ENCODE measurements at places on chromosomes 12 and 14. TPM values are rescaled to one million over a fixed set of nuclear protein-coding genes. Genes with fewer than 3 reads are reported as not detected.

GRCh38 chr12:120639771-120640721, at the start of gene CABP1:
CABP1 (plus strand) TSS chr12:120640626; CDS start chr12:120640686, 60 bp downstream.
- peak; percentile 39 for DNase-seq

DNA sequence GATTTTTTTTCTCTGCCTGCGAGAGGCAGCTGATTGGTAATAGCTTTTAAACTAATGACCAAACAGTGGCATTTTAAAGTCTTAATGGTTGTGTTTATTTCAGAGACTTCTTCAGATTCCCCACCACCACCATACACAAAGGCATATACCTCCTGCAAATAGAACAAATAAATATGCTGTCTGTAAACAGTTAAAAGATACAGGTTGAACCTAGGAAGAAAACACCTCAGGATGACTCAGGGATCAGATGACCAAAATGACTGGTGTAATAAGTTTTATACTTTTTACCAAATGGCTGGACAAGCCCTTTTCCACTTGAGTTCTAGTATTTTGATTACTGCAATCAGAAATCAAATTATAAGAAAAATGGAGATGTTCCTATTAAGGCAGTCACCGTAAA, 364.1 kb downstream of the PAWR start:
- no peak for DNase-seq

GRCh38 chr12:110742096-110742717, 484 bp downstream of the PPP1CC start:
- peak; percentile 22 for DNase-seq

- DNase-seq: no peak
Measured at GRCh38 chr12:48767047-48767446, 21.8 kb downstream of the ADCY6 start.

GRCh38 chr12:102948941-102949352, 8.5 kb upstream of the ASCL1 start:
- peak; percentile 52 for DNase-seq

DNA sequence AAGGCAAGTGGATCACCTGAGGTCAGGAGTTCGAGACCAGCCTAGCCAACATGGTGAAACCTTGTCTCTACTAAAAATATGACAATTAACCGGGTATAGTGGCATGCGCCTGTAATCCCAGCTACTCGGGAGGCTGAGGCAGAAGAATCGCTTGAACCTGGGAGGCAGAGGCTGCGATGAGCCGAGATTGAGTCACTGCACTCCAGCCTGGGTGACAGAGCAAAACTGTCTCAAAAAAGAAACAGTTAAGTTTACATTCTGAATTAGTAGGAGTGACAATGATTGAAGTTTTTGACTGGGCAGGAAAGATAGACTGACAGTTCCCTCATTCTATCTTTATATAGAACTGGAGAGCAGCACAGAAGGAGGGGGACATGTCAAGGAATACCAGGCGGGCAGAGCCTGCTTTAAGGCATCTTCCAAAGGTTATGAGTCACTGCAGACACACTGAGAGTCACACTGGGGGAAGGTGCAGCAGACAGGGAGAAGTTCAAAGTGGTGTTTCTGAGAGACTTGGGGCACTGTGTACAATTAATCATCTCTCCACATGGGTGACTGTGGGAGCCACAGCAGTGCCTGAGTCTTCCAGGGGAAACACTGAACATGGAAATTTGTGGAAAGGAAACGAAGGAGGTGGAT, 42.8 kb upstream of the RNASE3 start:
- peak; percentile 89 for DNase-seq

The RND1 gene
- total RNA-seq: 4.7 TPM

The LRP1-AS gene
- not detected for total RNA-seq

The IL31 gene
- not detected for total RNA-seq
